ENCODE measurements at places on chromosomes 1 and 21.

GRCh38 chr1:29643281-29643680, 407.0 kb downstream of the PTPRU start:
- no peak for DNase-seq

DNA sequence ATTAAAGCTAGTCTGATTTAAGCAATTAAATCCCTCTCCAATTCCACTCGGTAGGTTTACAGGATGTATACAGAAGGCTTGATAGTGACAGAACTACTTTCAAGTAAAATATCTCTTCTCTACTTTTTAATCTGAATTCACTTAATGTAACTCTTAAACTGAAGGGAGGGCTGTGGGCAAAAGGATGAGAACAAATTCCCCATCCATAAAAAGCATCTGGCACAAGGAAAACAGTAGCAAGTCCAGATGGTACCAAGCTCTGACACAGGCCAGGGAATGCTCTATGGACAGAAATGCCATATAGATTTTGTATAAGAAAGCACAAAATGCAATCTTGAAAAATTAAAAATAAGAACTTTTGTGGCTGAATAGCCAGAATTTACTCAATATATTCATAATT, 53.1 kb upstream of the USH2A start:
- no peak for DNase-seq

GRCh38 chr21:39060485-39061083, 122.7 kb downstream of the PSMG1 start:
- no peak for DNase-seq

- DNase-seq = no peak
These were observed 75.7 kb upstream of the C1orf87 start for GRCh38 chr1:60149251-60149650.

GRCh38 chr21:21230672-21231071, 232.5 kb downstream of the NCAM2 start:
- peak; percentile 11 for DNase-seq

DNA sequence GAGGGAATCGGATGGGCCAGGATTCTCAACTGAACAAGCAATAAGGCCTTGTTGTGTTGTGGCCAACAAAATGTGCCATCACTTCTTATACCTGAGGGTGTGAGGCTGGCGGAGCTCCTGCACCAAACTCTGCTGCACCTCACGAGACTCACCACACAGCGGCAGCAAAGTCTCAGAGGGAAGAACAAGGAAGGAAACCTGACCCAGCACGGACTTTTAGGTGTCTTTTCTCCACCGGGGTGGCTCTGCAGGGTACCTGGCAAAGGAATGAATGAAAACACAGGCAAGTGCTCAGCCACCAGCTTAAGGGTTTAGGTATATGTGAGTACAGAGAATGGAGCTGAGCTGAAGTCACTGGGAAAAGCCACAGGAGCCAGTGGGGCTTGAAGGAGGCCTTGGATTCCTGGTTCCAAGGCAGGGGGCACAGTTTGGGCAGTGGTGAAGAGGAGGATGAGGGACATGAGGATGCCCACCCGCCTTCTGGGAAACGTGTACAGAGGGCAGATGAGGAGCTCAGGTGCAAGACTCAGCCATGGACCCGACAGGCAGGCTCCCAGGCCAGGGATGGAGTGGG, 31.1 kb upstream of the HSD3B1 start:
- peak; percentile 15 for DNase-seq

- no peak for DNase-seq
These were observed 10.5 kb downstream of the YY1AP1 start for GRCh38 chr1:155678027-155678426.

DNA sequence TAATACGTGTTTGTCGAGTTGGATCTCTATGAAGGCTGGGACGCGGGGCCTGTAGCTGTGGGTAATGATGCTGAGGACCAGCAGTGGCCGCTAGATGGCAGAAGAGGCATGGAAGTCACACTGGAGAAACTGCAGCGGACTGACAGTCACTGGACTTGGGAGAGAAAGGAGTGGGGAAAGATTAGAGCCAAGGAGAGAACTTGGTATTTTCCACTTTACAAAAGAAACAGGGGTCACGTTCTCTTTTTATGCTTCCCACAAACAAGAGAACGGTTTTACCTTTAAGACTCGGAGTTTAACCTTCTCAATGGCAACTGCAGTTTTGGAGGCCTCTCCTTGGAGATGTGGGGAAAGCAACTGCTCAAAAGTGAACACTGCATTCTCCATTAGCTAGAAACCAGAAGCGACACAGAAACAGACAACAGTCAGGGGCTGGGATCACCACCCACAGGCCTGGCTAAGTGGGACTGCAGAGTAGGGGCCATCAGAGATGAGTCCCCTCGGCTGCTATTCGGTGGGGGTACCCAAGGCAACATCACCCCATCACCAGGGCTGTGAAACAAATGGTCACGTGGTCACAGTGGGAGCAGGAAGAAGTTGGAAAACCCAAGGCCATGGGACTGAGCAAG, 51.1 kb upstream of the EDEM3 start:
- DNase-seq = peak; percentile 79

- no peak for DNase-seq
These were observed 9.0 kb downstream of the COL18A1 start for GRCh38 chr21:45413922-45414321.

DNA sequence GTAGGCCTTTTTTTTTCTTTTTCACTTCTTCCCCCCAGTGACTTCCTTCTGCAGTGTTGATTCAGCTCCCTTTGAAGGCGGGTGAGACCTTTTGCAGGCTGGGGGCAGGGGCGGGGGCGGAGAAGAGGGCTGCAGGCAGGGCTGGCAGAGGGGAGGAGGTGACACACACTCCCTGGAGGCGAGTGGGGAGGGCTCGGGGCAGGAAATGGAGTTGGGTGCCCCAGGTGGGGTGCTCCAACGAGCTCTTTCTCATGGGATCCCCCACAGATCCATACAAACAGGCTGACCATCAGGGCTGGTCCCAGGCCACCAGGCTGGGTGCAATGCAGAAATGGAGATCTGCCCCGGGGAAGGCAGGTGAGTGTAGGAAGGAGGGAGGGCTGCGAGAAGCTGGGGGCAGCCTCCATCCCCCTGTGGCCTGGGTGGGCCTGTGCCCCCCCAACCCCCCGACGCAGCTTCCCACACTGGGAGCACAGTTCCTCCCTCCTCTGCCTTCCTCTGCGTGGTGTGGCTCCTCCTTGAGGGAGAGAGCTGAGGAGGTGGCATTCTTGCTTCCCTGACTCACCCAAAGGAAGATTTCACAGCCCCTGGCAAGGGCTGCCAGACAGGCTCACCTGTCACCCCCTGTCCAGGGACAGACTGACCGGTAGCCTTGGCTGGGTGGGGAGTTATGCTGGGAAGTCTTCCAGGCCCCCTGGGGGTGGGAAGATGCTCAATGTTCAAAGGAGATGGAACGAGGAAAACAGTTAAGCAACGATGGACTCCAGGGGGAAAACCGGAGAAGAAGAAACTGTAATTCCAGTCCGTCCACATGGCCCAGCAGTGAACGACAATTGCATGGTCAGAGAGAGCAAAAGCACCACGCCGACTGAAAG, 7.1 kb upstream of the ITGB2 start:
- DNase-seq = peak; percentile 83

DNA sequence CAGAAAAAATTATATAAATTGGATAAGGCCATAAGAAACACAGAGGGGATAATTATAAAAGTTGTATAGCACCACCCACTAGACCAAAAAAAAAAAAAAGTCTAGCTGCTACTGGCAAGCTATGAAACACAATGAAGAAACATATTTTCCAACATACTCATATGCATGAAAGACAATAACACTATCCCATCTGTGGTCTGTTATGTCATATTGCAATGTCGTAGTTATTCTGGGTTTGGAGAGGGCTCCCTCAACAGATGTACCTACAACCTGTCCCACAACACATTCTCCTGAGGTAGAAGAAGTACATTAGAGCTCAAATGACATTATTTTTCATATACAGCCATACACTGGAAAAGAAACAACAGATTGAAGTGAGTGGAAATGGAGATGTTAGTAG, 517.6 kb upstream of the ADGRL4 start:
- DNase-seq = no peak

DNA sequence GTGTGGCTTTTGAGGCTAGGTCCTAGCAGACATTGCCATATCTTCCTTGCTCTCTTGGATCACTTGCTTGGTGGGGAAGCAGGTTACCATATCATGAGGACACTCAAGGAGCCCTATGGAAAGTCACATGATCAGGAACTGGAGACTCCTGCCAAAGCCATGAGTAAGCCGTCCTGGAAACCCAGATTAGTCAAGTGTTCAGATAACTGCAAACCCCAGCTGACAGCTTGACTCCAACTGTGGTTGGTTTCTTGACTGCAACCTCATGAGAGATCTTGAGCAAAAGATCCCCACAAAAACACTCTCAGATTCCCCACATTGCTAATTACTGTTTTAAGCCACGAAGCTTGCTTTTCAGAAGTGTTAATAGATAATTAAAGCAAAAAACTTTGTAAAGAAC, 58.6 kb downstream of the CACNA1E start:
- peak; percentile 4 for DNase-seq

- DNase-seq = no peak
These were observed 5.1 kb downstream of the KCNJ15 start for GRCh38 chr21:38261851-38262250.

GRCh38 chr1:29511436-29511835, 275.1 kb downstream of the PTPRU start:
- no peak for DNase-seq

- DNase-seq = peak; percentile 67
These were observed 31.9 kb downstream of the SETD4 start for GRCh38 chr21:36028127-36029069.
